Endodermal cell (in vitro differentiated cells): ENCODE measurements at places on chromosomes 12 and 14.
A peak's percentile ranks its signal among the peaks of the same experiment; 100 is the strongest.

DNA sequence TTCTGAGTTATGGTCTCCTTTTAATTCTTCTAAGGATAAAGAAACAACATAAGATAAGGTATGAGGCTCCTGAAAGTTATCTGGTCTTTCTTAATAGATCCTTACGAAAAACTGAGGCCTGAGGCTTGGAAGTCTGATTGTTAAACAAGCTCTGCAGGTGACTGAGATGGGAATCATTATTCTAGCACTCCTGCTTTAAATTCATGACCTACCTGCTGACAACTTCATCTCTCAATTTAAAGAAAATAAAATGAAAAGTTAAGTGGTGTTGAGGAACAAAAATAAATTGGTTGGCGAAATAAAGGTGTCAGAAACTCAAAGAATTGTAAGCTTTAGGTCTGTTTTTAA lies 80.1 kb downstream of the FAR2 start:
- DNase-seq: no peak

DNA sequence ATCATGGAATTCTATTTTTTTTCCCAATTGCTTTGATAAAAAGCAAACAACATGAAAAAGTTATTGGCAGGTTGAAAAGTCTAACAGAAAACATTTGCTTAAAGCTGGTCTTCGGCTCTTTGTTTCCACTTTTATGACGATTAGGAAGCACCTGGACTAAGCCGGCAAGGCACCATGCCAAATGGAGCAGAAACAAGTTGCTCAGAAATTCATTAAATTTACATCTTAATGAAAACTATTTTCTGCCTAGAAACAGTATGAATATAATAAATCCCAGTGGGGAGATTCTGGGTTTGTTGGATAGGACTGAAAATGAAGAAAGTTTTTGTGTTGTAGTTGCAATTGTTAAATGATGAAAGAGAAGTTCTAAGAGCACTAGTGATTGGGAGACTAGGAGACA lies 51.4 kb upstream of the OR9K2 start:
- DNase-seq: no peak

GRCh38 chr12:124776125-124776513 lies 87.5 kb downstream of the SCARB1 start:
- no peak for DNase-seq

DNA sequence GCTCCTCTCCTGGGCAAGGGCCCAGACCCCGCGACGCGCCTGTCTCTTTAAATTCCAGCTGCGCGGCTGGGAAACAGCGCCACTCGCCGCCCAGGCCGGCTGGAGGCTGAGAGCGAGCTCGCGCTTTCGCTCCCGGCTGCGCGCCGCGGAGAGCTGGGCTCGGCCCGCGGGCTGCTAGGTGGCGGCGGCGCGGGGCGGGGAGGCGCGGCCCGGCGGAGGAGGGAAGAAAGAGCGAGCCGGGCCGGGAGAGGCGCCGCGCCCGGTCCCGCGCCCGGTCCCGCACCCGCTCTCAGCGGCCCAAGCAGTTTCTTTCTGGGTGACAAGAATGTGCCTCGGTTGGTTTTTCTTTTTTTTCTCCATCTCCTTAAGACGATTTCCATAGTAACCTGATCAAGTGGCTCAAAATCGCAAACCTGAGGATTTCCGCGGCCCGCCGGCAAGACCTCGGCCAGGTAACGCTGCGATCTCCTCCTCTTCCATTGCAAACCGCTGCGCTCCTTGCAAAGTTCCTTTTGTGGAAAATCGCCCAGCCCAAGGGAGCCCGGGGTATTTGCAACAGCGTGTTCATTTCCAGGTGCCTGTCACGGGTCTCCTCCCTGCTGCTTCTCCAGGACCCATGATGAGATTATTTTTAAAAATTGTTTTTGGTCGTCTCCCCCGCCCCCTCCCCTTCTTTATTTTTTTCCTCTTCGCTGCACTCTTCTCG lies 259.5 kb upstream of the E2F7 start:
- peak; percentile 96 for DNase-seq

DNA sequence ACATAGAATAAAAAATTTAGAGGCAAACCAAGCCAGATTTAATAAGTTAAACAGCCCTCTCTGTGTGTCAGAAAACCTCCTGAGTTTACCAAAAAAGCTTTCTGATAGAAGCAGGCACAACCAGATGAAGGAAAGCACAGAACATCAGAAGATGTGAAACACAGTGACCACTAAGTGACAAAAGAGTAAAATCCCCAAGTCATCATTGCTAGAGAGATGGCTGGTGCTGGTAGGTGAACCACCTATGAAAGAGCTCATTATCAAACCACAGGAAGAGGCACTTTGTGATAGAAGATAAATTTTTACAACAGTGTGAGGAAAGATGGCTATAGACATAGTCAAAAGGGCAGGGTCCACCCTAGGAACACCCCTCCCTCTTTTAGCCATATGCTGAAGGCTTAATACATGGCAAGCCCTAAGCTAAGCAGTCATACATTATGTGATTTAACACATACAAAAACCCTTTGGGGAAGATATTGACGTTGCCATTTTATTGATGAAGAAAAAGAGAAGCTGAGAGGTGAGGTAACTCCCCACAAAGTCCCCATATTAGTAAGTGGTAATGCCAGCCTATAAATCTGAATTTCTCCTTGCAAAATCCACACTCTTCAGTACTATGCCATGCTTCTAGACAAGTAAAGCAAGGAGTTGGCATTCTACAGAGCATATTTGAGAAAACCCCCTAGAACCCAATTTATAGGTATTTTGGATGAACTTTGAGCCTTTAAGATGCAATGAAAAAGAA lies 449.9 kb downstream of the LRIG3 start:
- no peak for DNase-seq

DNA sequence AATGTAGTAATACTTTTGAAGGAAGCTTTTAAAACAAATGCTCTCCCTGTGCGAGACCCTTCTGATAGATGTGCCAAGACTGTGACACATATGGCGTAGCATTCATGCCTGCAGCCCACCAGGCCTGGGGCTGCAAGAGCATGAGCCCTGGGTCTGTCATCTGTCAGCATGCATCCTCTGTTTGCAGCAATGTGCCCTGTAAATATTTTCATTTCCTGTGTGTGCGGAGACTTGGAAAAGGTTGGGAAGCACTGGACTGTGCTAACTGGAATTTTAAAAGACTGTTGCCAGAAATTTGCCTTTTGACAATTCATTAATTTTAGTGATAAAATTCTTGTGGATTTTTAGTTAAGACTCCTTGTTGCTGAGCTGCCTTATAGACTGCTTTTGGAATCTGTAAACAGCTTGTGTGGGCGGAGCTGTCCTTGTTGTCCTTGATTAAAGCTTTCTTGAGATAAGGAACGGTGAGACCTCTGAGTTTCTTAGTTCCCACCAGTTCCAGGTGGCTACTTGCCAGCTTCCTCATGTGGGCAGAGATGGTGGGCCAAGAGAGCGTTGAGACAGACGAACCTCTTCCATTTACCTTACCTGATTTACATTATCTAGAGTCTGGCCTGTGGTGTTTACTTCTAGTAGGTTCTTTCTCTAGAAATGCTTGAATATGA lies 23.4 kb downstream of the MARK3 start:
- DNase-seq: peak; percentile 72

DNA sequence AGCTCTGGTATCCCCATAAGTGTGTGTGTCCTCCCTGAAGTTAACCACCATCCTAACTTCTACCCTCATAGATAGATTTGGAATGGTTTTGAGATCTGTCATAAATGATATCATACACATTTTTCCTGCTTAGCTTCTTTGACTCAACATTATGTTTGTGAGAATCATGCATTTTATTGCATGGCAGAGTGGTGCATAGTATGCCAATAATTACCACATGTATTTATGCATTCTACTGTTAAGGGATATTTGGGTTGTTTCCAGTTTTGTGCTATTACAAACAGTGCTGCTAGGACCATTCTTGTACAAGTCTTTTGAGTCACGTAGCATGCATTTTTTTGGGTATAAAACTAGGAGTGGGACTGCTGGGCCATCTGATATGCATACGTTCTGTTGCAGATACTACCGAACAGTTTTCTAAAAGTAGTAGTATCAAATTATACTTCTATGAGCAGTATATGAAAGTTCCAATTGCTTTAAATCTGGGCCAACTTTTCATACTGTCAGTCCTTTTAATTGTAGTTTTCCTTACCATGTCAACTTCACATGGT lies 13.4 kb downstream of the GRIP1 start:
- no peak for DNase-seq

GRCh38 chr14:52922059-52922458 lies 28.8 kb downstream of the FERMT2 start:
- DNase-seq: peak; percentile 53

DNA sequence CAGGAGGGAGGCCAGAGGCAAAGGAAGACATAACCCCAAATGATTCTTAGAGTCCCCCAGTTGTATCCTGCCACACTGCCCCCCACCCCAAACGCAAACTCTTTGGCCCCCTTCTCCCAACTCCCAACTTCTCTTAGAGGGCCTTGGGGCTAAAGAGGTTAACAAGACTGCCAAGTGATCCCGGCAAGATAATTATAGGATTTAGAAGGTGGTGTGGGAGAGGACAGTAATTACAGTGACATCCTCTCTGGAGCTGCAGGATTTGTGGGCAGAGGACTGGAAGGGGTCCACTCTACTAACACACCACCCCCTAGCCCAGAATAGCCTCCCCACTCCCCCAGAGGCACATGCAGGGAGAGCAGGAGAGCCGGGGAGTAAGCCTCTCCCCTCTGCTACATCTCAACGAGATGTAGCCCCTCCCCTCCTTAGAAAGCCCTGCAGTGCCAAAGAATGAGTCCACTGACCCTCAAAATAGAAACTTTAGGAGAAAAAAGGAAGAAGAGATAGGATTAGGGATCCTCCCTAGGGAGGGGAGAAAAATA lies 5.3 kb upstream of the GDF11 start:
- no peak for DNase-seq

DNA sequence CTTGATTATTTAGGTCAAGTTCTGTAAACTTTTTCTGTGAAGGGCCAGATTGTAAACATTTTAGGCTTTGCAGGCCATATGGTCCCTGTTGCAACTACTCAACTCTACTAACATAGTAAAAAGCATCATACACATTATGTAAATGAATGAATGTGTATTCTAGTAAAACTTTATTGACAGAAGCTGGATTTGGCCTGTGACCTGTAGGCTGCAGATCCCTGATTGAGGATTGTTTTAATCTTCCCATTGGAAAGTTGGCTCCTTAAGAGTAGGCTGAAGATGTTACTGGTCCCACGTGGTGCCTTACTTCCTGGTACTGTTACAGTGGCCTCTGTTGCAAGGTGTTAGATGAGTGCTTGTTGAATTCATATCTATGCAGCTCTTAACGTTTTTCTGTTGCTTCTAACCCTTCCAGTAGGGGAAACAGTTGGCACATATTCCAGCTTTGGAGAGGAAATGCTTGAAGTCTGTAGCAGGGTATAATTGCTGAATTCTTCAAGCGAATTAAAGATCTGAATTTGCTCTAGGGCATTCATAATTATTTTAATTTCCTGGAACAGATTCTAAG lies 133.6 kb upstream of the DNM1L start:
- DNase-seq: peak; percentile 33

DNA sequence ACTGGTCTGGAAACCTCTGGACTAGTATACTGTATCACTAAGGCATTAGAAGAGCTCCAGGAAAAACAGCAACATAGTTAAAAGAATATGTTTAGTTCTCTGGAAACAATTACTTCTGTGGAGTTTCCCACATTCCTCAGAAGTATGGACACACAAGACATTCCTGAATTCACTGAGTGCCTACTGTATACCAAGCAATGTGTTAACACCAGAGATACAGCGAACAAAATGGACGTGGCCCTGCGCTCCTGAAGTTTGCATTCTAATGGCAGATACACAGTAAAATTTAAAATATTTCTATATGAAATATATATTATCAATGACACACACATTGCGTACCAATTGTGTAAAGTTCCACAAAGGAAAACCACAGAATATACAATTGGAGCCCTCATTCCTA lies 1.1 kb downstream of the ANGEL1 start:
- no peak for DNase-seq

GRCh38 chr12:123264642-123265041 lies 7.0 kb downstream of the CDK2AP1 start:
- DNase-seq: peak; percentile 91

GRCh38 chr12:112751844-112752243 lies 39.7 kb upstream of the RPH3A start:
- DNase-seq: no peak

DNA sequence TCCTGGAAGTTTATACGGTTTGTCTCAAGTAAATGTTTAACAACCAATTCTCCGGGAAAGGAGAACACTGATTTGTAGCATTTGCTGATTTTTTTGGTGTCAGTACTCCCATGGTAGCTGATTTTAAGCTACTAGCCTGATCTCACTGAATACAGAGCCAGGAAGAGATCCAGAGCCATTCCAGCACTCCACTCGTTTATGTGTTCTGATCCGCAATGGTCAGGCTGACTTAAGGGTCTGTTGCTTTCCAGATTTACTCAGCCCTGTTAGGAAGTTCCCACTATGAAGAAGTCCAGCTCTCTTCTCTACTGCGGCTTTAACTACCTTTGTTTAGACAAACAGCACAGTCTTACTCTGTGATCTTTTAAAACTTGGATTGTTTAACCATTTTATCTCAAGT lies 38.0 kb upstream of the NID2 start:
- DNase-seq: no peak

DNA sequence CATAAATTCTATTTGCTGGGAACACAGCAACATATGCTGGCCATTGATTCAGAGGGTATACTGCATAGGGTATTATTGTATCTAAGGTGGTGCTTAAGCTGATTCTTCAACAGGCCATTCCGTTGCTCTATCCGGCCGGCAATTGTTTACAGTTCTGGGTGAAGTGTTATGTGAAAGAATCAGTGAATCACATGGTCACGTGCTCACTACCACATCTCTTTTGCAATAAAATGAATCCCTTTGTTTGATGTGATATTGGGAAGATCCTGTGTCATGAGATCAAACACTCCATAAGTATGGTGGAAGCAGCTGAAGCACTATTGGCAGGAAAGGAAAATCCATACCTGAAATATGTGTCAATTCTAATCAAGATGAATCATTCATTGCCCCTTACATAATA lies 7.6 kb upstream of the USP15 start:
- DNase-seq: no peak

DNA sequence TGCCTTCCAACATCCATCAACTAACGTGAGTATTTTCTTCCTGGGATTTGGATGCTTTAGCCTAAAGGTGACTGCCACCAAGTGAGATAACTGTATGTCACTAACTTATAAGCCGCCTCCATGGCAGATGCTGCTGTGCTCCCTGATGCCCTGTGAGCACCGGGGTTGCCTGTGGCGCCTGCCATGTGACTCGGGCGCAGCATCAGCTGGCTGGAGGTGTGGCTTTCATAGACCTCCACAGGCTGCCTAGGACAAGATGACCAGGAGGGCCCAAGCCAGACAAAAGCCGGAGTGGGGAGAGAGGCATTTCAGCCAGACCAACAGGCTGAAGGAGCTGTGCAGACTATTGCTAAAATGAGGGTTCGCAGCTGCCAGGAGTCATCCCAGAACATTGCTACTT lies 55.7 kb downstream of the ANAPC7 start:
- DNase-seq: peak; percentile 47
